ENCODE measurements at places on chromosomes 6 and 20.

- peak; percentile 3 for DNase-seq
These were observed 47.7 kb upstream of the POLR1H start for GRCh38 chr6:30013291-30013922.

DNA sequence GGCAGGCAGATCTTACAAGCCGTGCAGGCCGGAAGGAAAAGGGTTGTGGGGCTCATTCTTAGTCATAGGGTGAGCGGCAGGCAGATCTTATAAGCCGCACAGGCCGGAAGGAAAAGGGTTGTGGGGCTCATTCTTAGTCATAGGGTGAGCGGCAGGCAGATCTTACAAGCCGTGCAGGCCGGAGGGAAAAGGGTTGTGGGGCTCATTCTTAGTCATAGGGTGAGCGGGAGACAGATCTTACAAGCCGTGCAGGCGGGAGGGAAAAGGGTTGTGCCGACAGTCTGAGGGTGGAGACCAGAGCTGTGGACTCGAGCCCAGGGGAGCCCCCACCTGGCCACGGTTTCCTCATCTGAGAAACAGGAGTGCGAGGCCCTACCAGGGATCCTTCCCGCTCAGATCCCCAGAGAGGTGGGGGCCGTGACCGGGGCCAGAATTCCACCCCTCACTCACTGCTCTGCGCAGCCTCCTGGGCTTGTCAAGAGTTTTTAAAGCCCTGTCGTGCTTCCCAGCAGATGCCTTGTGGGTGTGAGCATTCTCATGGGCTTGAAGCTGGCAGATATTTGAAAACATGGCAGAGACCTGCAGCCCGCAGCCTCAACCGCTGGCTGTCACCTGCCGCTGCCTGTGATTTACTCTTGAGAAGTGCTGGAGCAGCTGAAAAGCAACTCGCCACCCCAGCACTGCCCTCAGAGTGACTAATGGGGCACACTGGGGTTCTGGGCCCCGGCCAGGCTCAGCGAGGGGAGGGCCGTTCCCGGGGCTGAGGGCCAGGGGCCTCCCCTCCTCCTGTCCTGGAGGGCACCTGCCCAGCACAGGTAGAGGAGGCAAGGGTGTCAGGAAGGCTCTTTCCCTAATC, 31.9 kb downstream of the NTSR1 start:
- peak; percentile 70 for DNase-seq

GRCh38 chr20:64055396-64055892, 6.0 kb upstream of the SOX18 start:
- no peak for DNase-seq

- DNase-seq = peak; percentile 71
These were observed 56.2 kb upstream of the EDN1 start for GRCh38 chr6:12233693-12234571.

DNA sequence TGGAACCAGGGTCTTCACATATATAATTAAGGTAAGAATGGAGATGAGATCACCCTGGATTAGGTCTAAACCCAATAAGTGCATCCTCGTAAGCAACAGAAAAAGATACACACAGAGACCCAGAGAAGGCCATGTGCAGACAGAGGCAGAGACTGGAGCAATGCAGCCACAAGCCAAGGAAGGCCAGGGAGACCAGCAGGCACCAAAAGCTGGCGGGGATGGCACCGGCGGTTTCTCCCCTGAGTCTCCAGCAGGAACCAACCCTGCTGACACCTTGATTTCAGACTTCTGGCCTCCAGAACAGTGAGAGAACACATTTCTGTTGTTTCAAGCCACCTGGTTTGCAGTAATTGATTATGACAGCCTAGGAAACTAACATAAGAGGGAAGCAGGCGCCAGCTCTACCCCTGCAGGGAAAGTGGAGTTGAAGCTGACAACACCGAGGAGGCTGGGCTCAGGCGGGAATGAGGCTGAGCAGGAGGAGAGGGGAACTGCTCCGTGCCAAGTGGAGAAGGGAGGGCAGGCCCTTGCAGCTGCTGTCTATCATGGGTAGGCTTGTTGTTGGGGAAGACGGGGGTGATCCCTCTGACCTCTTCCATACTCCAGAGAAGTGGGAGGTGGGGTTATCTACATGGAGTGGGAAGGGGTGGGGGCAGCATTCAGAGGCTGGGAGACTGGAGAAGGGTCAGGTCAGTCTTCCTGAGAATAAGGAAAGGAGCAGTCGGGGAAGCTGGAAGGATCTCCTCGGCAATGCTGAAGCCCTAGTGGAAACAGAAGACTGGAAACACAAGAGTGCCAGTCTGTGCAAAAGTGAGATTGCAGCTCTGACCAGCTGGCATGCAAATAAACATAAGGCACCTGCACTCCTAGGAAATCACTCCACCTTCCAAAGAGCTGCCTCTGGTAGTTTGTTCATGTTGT, 72.7 kb downstream of the NFATC2 start:
- no peak for DNase-seq

- DNase-seq = no peak
These were observed 120.5 kb downstream of the NCOA3 start for GRCh38 chr20:47622118-47622665.

GRCh38 chr6:137146206-137146605, 27.2 kb downstream of the IL22RA2 start:
- no peak for DNase-seq

GRCh38 chr20:46375771-46376170, 30.6 kb downstream of the ELMO2 start:
- no peak for DNase-seq

DNA sequence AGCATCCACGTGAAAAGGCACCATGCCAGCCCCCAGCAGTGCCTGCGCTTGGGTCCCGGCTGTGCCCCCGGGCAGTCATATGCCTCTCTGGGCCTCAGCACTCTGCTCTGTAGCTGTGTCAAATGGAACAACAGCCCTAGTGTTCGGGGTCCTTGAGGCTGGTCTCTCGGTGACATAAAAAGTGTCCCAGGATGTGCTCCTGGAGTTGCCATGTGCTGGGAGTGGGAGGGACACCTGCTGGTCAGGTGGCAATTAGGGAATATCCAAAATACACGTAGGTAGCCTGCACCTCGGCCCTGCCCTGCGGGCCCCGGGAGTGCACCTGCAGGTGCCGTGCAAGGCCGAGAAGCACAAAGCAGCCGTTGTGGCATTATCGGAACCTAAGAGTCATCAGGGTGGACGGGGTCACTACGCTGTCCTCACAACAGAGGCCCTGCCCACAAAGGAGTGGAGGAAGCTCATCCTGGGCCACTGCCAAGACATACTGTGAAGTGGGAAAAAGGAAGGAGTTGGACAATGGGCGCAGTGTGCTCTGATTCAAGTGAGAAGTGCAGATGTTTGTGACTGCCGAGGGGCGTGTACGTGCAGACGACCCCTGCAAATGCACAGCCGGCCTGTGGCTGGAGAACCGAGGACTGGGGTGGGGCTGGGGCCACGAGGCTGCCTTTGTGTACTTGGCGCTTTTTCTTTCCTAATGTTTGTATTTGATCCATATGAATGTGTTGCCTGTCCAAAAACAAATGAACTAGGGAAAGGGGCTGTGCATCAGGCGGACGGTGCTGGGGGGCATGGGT, 24.6 kb downstream of the SLCO4A1 start:
- no peak for DNase-seq

DNA sequence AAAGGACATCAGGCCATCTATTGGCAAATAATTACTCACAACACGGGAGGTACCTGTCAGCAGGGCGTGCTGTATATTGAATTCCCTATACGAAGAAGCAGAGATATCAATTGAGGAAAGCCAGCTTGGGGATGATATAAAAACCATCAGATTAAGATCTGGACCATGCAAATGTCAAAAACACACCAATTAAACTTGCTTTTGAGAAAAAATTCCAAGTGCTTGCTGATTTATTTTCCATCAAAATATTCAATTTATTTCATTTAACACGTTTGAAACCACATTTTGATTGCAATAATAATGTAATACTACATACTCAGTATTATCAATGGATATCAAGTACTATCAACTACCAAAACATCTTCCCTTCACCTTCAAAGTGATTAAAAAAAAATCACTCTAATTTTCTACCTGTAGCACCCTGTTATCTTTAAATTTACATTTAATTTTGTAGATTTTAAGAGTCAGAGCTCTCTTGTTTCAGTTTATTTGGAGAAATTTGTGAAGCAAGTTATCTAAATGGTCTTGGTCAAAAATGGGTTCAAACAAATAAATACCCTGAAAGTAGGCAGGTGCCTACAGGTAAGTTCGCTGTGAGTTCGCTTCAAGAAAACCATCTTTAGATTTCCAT, 6.8 kb upstream of the TBX18 start:
- no peak for DNase-seq

GRCh38 chr6:142356884-142357225, 55.0 kb downstream of the ADGRG6 start:
- DNase-seq = no peak

DNA sequence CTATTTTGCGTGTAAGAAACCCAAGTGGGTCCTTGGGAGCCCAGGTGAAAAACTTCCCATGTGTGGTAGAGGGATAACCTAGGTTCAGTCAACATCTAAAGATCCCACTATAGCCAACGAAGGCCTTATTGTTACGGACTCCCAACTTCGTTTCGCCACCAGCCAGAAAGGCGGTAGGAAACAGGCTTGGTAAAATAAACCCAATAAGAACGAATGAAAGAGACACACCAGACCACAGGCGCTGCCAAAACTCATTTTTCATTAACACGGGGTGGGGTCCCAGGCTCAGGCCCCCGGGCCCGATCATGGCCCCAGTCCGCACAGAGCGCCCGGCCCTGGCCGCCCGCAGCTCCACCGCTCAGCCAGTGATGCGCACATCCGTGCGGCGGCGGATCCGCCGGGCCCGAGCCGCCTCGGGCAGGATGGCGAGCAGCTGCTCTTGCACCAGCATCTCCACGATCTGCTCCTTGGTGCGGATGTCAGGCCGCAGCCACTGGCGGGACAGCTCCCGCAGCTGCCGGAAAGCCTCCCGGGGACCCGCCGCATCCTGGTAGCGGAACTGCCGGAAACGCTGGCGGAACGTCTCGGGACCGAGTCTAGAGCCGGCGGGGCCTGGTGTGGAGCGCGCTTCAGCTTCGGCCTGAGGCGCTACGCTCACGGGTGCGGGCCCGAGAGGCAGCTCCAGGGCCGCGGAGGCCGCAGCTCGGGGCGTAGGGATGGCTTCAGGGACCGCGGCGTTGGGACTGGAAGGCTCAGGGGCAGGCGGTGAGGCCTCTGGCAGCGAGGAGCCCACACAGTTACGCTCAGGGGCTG, 709 bp downstream of the SCAND1 start:
- DNase-seq = no peak

DNA sequence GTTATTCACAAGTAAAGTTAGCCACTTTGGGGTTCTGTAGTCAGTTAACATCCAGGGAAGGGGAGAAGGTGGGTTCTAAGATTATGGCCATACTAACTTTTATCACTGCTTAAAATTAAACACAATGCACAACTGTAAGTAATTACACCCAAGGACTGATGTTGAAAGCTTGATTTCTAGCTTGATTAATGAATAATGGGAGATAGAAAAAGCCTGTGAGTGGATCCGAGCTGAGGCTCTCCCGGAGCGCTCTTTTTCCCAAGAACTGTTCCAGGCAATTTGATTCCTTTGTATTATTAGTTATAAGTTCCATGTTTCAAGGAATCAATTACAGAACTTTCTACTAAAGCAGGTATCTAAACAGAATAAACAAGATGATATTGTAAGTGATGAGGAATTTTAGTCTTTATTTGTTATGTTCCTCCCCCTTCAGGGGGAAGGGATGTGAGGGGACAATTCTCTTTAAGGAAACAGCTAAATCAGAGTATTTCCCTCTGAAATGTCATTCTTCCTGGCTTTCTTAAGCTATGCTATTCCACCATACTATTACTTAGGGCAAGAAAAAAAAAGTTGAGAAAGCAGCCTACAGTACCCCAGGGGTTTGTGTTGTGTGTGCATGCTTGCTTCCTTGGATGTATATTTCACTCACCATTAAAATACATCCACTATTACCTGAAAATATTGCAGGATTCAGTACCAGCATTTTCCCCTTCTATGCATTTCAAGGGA, 3.8 kb downstream of the TSHZ2 start:
- DNase-seq = no peak

- DNase-seq = no peak
These were observed 56.3 kb upstream of the CD93 start for GRCh38 chr20:23142162-23143050.

GRCh38 chr20:2470423-2471193, at the start of gene SNRPB:
SNRPB (minus strand) TSS chr20:2470789; CDS start chr20:2470690, 99 bp downstream.
- DNase-seq = peak; percentile 99

DNA sequence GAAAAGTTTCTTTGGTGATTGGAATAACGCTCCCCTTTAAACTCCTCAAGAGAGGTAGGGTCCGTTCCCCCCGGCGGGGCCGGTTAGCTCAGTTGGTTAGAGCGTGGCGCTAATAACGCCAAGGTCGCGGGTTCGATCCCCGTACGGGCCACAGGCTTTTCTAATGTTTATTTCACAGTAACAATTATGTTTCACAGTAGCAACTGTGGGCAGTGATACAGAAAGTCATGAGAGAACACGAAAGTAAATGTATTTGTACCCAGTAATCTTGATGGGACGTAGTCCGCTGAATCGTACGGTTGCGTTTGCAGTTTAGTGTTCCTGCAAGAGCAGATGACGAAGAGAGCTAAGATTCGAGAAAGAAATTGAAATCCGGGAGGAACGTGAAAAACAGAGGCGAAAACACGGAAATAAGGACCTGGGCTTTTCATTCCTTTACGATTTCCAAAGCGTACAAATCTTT, 505.5 kb downstream of the PRIM2 start:
- peak; percentile 8 for DNase-seq

DNA sequence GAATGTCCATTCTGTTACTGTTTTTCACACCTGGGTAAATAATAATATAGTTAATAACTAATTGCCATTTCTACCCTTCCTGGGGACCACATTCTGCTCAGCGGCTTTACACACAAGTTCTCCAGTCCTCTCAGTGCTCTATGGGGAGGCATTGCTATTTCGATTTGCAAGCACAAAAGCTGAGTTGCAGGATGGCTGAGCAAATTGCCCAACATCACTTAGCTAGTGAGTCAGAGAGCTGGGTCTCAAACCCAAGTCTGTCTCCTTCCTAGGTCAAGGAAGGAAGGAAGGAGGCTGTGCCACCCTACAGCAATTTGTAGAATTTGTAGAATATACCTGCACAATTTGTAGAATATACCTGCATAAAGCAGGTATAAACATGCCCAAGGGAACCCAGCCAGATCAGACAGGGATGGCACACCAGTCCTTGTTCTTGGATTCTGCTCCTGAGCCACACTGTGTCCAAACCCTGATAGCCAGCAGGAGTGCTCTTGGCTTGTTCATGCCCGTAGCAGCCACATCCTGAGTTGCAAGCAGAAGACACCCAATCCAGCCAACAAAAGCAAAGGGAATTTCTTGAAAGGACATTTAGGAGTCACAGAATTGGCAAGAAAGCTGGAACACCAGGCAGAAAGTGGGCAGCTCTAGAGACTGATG, 56.9 kb downstream of the LY86 start:
- no peak for DNase-seq

DNA sequence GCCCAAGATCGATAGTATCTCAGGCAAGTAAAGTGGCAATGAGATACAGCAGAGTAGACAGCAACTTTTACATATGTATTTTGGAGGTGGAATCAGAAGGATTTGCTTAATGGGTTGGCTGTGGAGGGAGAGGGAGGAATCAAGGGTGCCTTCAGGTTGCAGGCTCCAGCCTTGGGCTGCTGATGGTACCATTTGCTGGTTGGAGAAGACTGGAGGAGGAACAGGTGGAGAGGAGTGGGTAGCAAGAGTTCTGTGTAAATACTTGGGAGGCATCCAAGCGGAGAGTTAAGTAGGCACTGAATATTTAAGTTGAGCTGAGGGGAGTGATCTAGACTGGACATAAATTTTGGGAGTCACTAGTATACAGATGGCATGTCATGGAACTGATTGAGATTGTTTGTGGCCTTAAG, 5.2 kb downstream of the BICRAL start:
- no peak for DNase-seq
